SK-N-DZ (cell line): ENCODE measurements at places on chromosomes 2 and 18.

DNA sequence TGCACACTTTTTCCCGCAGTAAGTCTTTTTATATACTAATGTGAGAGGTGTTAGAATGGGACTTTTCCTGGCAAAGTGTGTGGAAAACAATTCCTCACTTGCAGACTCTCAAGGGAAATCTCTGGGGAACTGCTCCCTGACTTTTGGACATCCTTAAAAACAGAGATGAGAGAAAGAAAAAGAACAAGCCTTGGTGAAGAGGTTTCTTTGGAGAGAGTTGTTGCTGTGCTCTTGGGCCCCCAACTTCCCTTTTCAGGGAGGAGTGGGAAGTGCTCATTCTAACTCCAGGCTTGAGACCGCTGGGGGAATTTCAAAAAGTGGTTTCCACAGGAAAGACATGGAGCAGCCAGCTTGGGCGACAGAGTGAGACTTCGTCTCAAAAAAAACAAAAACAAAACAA is 142.6 kb upstream of the SPRED2 start:
- no peak for DNase-seq

DNA sequence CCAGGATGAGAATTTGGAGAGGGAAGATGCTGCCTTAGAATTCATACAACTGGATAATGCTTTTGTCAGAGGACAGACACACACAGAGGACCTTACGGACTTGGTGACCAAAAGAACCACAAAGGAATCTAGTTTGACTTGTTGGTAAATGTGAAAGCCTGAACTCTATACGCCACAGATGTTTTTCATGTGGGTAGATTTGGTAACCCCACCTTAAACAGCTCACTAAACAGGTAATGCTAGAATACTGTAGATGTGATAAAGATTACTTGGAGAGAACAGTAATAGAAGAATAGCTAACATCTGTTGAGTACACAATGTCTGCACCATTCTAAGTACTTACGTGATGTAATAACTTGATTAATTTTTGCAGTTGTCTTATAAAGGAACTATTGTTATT is 24.1 kb downstream of the ANXA4 start:
- no peak for DNase-seq

DNA sequence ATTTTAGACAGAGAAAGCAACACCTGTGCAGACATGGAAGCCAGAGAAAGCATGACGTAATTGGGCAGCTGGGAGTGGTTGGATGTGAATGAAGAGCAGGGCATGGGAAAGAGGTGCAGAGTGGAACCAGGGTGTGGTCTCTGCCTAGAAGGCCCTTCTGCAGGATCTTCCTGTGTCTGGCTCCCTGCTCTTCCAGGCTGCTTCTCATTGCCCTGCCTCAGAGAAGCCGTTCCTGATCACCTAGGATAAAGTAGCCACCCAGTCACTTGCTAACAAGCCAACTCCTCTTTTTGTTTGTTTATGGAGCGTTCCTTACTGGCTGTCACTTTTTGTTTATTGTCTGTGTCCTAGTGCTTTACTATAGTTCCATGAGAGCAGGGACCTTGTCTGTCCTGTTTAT is 28.5 kb downstream of the GALNT1 start:
- no peak for DNase-seq

- DNase-seq = no peak
Measured at GRCh38 chr2:232024457-232024856, 62.9 kb downstream of the DIS3L2 start.

DNA sequence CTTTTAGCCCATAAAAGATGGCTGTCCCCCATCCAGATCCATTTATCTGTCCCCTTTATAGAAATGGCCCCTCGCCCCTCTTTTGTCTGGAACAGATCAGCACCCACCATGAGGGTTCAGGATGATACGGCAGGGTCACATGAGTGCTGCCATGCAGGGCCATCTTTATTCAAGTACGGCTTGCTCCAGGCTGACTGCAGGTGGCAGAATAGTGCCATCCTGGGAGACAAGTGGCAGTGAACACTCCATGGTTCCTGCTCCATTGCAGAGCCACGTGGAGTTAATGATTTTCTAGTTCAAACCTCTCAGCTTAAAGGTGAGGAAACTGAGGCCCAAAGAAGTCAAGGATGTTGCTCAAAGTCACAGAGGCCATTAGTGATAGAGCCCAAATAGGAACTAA is 180.6 kb downstream of the CLIP4 start:
- peak; percentile 28 for DNase-seq

DNA sequence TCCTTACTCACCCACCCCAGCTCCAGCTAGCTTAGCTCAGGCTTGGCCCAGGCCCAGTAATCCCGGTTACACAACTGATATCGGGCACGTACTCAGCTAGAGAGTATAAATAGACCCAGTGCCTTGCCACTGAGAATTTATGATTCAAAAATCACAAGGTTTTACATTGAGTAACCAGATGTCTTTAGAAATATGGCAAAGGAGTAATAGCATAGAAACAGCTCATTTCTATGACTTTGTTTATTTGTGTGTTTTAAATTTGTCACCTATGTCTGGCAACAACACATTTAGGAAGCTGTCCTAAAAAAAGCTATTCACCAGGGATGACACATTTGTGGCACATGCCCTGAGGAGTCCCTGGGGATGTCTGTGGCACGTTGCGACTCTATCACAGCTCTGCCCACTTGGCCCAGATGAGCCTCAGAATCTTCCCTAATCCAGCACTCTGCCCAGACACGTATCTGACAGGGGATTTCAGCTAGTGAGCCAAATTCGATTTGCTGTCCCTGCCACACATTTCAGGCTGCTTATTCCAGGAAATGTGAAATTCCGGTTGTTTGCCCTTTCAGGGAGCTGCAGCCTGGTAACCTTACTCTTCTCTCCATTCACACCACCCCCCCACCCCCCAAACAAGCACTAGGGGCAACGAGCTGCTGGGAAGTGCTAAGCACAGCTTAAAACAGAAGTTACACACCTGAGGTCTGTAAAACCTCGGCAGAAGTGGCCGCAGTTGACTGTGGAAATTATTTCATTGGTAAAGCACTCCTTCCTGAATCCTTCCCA is 85.4 kb upstream of the ZCCHC2 start:
- no peak for DNase-seq
